ENCODE measurements at places on chromosomes 5 and 9.

DNA sequence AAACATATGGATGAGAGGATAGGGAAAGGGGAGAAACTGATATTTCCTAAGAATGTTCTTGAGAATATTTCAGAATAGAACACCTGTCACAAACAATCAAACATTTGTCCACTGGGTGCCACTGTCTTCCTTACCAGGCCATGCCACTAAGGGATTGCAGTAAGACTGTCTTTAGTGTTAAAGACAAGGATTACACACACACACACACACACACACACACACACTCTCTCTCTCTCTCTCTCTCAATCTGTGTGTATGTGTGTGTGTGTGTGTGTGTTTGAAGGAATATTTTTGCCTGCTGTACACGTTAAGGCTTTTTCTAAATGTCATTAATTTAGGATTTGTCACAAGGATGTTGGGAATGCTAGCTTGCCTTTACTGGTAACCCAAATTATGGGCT is 54.4 kb downstream of the CCDC192 start:
- DNase-seq, result no peak

DNA sequence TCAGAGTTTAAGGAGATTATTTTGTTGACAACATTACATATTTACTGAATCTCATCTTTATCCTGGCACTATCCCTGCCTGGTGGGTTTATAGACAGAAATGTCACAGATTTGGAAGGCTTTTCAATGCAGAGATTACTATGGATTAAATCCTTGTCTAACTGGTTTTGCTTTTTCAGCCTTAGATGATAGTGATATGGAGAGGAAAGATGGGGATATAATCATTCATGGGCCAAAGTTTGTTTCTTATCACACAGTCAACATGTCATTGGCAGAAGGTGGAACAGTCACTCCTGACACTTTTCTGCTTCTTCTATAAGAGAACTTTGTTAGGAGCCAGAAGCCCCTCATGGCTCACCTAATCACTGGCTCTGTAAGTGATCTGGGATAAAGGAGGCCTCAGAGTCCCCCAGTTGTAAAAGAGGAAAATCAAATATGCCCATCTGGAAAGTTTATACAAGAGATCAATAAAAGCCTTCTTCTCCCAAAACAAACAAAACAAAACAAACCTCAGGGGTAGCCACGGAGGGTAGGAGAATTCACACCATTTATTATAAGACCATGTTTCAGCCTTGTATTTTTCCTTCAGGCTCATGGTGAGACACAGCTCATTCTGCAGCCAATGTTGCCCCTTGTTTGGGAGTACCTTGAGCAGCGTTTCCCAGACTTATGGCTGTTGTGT is 101.2 kb downstream of the PCSK1 start:
- no peak for DNase-seq

GRCh38 chr9:89597711-89598362 is 7.0 kb upstream of the GADD45G start:
- no peak for DNase-seq

DNA sequence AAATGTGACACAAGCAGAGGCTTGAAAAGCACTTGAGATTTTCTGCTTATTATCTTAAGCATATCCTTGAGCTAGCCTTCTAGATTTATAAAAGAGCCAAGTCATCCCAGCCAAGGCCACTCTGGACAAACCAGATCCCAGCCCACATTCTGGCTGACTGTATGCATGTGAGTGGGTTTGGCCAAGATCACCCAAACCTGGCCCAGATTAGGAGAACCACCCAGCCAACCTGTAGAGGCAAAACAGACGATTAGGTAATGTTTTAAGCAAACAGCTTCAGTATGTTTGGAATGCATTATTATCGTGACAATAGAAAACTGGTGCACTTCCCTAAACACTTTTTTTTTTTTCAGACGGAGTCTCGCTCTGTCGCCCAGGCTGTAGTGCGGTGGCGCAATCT is 151.9 kb downstream of the SPATA31D1 start:
- DNase-seq, result no peak

GRCh38 chr5:116652196-116652729 is 77.6 kb upstream of the SEMA6A start:
- DNase-seq, result peak; percentile 25

GRCh38 chr5:56525113-56525512 is 290.2 kb upstream of the MAP3K1 start:
- DNase-seq, result no peak

DNA sequence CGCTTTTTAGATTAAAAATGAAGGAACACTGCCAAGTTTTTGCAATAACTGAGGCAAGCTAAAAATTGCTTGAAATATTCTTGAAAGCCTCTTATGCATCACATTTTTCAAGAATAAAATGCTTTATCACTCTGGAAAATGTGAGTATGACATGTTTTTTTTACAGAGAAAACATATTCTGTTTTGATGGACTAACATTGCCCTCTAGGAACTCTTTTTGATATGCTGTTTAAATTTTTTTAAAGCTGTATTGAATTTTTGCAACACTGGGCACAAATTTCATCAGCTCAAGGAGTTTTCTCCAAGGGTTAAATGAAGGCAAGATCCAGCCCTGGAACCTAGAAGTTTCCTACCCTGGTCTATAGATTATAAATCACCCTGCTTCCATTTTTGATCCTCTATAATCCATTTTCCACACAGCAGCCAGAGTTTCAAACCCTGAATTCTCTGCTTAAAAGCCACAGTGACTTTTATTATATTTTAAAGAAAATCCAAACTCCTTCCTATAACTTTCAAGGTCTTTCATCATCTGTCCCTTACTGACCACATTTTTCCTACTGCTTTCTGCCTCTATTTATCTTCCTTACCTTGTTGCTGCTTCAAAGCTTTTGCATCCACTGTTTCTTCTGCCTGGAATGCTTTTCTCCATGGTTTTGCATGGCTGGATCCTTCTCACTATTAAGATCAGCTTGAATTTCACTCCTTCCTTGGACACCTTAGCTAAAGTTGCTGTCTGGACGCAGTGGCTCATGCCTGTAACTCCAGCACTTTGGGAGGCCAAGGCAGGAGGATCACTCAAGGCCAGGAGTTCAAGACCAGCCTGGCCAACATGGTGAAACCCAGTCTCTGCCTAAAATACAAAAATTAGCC is 60.9 kb downstream of the IL31RA start:
- no peak for DNase-seq

DNA sequence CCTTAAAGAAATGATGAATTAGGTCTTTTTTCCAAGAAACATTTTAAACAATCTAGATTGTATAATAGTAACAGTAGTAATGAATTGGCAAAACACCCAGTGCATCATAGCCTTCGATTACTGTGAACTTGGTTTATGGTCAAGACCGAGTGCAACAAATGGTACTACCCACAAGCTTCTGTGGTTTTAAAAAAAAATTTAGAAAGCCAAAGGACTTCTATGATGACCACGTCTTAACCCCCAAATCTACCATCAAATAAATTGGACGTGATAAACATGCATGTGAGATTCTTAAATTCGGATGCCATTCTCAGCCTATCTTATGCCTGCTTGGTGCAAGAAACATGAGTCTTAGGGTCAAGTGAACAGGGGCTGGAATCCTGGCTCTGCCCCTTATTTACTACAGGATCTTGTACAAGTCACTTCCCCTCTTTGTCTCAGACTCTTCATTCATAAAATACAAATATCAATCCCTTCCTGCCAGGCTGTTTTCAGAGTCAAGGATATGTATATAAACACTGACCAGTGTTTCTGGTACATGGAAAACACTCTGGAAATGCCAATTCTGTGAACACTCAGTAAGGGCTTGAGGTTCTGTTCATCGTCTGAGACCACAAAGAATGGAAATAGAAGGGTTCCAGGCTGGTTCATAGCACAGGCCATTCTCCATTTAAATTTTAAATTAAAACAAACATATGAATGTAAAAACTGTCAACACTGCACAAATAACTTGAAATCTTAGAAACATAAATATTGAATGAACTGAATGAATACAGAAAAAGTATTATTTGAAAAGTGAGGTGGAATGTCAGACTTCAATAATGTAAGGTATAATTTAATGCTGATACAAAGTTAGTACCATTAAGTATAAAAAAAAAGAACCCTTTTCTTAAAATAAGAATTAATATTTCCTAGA is 107.8 kb downstream of the NR6A1 start:
- DNase-seq, result no peak

GRCh38 chr5:10501554-10502075 is 59.9 kb downstream of the ROPN1L start:
- DNase-seq, result no peak

- no peak for DNase-seq
Measured at GRCh38 chr9:129385211-129385934, 207.3 kb upstream of the IER5L start.

DNA sequence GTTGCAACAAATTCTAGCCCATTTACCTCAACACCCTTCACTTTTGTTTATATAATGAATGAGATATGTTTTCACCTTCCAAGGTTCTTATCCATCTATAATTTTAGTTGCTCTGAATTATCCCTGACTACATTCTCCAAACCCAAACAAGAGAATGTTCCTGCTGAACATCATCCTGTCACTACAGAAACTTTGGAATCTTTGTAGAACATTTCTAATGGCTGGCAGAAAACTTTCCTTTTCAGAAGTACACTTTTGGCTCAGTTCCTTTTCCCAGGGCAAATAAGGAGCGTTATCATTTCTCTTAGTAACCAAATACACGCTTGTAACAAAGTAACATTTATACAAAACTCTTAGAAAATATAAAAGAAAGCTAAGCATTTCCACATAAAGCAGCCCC is 860.6 kb upstream of the SEMA6A start:
- DNase-seq, result no peak

GRCh38 chr9:112757282-112757883 is 6.8 kb downstream of the SNX30 start:
- DNase-seq, result no peak

- DNase-seq, result no peak
Measured at GRCh38 chr9:133163504-133164172, at the start of gene GBGT1. Gene GBGT1 (minus strand): TSS chr9:133163914. CDS start chr9:133162412, 1,502 bp downstream.

DNA sequence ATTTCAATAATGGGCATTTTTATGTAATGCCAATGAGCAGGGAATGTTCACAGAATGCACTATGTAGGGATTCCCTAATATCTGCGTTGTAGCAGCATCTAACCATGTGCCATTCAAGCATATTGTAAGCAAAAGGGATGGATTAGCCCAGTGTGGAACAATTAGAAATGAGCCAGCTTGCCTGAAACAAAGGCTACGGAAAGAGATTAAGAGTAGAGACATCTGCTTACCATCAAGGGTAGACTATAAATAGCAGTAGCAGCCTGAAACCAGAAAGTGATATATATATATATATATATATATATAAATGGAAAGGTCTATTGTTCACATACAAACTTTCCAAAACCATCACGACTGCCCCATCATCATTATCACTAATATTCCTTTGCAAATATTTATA is 31.9 kb upstream of the CEP120 start:
- no peak for DNase-seq

- no peak for DNase-seq
Measured at GRCh38 chr9:88804254-88804596, 187.0 kb upstream of the S1PR3 start.

DNA sequence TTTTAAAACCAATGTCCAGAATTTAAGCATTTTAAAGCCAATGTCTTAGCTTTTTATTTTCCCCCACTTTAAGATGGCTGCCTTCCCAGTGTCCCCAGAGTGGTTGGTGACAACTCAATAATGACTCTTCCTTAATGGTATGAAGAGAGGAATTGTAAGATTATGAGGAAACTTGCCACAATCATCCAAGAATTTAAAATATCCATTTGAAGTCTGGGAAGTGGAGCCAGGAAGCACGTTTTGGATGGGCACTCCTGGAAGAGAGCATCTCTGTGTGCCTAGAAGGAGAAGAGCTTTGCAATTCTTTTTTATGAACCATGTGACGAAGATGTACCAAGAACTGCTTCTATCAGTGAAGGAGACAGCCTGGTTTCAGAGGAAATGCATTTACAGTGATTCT is 11.3 kb upstream of the IGFBPL1 start:
- no peak for DNase-seq

GRCh38 chr5:100852988-100853449 is 50.1 kb downstream of the ST8SIA4 start:
- no peak for DNase-seq

GRCh38 chr5:139574641-139575312 is 13.6 kb downstream of the UBE2D2 start:
- DNase-seq, result no peak

GRCh38 chr9:23850690-23851629 is 24.9 kb upstream of the ELAVL2 start:
- no peak for DNase-seq

DNA sequence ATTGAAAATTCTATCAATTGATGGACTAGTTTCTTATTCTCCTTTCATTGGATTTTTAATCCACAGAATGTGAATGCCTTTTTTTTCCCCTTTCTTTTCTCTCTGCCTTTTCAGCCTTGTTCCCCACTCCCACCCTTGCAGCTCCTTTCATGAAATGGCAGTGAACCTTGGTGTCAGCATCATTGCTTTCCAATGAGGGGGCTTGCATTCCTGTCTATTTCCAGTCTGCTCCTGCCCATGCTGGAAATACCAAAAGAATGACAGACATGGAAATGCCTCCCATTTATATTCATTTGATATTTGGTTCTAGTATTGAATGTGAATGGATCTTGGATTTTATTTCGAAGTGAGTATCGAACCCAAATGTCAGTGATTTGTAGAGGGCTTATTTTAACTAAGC is 162.7 kb upstream of the SGCD start:
- no peak for DNase-seq

GRCh38 chr9:132882616-132883015 is 3.9 kb downstream of the SPACA9 start:
- DNase-seq, result no peak

GRCh38 chr9:134650431-134651190 is 9.0 kb downstream of the COL5A1 start:
- DNase-seq, result no peak

GRCh38 chr9:137372693-137373610 is 50.0 kb downstream of the EXD3 start:
- DNase-seq, result no peak

DNA sequence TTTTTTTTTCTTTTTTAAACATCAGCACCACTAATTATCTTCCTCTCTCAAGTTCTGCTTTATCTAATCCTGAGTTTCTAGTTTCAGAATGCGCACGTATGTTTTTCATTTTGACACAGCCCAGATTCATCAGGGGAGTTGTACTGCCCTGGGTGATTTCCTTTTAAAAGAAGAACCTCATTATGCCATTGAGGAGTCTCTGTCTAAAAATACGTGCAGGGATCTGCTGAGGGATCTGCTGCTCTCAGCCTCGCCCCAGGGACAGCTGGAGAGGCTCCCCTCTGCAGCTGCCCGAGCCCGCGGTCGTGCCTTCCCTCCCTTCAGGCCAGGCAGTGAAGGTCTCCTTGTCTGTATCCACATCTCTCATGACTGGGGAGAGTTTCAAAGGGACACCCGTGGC is 273.1 kb downstream of the ARHGEF28 start:
- no peak for DNase-seq

DNA sequence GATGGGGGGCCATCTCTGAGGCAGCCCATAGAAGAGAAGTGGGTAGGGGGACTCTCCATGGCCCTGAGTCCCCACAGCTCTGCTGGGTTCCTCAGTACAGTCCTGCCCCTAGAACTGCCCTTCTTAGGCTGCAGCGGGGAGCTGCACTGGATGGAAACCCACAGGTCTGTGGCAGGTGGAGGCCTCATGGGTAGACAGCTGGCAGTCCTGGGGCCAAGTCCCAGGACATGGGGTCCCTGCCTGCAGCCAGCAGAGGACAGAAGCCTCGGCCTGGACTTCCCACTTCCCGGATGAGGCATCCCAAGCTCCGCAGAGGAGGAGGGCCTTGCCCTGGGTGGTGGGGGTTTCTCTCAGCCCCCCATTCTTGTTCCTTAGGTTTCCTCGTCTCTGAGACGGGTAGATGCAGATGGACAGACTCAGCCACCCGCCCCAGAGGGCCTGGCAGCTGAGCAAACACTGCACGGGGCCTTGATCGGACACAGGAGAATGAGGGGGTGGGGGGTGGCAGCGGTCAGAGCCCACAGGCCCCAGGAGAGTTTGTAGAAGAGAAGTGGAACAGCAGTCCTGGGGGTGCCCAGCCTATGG is 153.8 kb downstream of the C9orf50 start:
- no peak for DNase-seq

All from omental fat pad (tissue), 4 donors.